Temporal lobe (tissue), 4 donors: ENCODE measurements at places on chromosomes 5 and 9. TPM values are rescaled to one million over a fixed set of nuclear protein-coding genes. Genes with fewer than 3 reads are reported as not detected.

Gene CCL19
- total RNA-seq = not detected

Gene TMEM245
- total RNA-seq = 70.3 TPM

Gene INPP5E
- total RNA-seq = 9.6 TPM

Gene RABGAP1
- 96.1 TPM for total RNA-seq

Gene FAM78A
- 1.2 TPM for total RNA-seq
